ENCODE measurements at places on chromosomes 7 and 10.

- DNase-seq: no peak
Observed at GRCh38 chr7:140607441-140607989, 33.1 kb downstream of the DENND2A start.

DNA sequence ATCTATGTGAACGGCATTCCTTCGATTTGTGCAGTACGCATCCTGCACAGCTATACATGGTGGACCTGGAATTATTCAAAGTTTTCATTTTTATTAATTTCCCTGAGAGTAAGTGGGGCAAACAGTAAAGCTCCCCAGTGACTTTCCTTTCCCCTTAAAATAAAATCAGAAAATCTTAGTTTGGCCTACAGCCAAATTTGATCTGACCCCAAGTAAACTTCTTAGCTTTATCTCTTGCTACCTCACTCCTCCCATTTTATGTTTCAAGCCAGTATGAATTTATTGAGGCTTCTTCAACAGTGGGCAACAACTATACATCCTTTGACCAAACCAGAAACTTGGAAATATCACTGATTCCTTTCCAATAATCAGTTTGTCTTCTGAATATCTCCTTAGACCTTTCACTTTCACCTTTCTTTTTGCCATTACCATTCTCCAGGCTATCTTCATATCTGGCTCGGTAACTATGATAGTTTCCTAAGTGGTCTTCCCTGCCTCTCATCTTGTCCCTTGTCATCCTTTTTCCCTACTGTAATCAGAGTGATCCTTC lies 11.1 kb downstream of the SPAG6 start:
- DNase-seq: no peak

DNA sequence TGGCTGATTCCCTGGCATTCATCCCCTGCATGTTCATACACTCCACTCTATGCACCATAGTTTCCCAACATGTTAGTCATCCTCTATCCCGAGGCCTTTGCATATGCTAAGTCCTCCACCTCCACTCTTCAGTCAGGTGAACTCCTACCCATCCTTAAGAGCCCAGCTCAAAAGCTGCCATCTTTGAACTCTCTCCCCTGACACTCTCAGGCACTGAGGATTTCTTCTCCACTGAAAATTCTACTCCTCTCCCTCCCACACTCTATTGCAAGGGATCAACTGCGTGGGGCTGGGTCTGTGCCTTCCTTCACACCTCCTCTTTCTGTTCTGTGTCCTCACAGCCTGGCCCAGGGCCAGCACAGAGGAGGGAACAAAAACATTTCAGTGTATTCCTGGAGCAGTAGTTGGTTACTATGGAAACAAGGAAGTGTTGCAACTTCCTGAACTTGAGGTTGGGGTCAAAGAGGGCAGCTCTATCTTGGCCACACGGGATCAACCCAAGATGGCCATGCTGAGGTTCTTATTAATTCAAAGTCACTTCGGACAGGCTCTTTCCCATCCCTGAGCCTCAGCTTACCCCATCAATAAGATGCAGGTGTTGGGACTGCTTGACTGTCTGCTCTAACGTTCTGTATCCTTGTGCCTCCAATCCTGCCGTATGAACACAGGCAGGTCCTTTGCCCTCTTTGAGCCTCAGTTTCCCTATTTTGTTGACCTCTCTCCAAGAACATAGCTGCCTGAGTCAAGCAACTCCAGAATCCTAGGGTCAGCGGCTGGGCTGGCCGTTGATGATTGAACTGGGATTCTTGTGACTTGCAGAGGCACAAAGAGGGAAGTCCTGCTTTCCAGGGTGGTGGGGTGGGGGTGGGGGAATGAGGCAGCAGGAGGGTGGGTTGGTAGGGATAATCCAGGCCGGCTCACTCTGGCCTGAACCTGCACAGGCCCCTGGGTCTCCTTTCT lies 15.5 kb downstream of the ZMIZ1 start:
- DNase-seq: peak; percentile 20

GRCh38 chr7:71539615-71540014 lies 407.7 kb downstream of the GALNT17 start:
- DNase-seq: no peak

GRCh38 chr7:151687523-151688235 lies 168.0 kb upstream of the RHEB start:
- DNase-seq: no peak

DNA sequence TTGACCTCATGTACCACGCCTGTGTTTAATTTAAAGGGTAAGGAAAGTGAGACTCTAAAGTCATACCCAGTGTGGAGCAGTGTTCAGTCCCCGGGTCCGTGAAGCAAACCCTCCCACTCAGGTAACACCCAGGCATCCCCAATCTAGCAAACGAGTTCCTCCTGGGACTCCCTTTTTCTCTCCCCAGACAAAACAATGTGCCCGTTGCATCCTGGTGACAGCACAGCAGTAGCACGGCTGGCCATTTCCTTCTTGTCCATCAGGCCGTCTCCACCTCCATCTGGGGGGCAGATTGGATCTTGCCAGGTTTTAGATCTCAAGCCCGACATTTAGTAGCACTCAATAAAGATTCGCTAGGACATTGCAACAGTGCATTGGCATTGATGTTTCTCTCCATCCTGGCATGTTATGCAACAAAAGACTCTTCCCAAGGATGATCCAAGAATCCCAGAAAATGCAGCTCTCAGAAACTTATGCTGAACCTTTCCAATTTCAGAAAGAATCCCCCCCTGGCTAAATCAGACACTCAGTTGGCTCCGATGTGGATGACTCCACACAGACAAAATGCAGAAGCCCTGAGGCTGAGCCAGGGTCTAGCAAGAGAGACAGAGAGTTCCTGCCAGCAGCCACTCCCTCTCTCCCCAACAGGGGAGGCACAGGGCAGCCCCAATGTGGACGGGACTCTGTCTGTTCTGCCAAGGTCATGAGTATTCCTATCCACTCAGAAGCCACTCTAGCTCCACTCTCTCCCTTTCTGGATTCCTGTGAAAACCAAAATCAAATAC lies 274.5 kb upstream of the MGMT start:
- DNase-seq: no peak

DNA sequence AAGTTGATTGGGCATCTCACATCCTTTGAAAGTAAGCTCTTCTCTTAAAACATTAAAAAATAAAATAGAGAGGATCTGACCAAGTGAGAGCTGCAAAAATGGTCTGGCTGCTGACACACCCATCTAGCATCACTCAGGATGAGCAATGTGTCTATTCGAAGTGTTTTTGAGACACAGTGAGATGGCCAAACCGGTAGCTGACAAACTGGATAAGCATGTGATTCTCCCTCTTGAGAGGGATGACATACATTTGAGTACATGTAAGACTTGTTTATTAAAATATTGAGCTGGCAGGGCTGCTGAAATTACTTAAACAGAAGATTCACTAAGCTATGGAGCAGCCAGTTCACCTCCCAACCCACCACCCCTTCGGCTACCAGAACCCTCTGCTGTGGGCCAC lies 333.9 kb downstream of the ADRA2A start:
- no peak for DNase-seq

DNA sequence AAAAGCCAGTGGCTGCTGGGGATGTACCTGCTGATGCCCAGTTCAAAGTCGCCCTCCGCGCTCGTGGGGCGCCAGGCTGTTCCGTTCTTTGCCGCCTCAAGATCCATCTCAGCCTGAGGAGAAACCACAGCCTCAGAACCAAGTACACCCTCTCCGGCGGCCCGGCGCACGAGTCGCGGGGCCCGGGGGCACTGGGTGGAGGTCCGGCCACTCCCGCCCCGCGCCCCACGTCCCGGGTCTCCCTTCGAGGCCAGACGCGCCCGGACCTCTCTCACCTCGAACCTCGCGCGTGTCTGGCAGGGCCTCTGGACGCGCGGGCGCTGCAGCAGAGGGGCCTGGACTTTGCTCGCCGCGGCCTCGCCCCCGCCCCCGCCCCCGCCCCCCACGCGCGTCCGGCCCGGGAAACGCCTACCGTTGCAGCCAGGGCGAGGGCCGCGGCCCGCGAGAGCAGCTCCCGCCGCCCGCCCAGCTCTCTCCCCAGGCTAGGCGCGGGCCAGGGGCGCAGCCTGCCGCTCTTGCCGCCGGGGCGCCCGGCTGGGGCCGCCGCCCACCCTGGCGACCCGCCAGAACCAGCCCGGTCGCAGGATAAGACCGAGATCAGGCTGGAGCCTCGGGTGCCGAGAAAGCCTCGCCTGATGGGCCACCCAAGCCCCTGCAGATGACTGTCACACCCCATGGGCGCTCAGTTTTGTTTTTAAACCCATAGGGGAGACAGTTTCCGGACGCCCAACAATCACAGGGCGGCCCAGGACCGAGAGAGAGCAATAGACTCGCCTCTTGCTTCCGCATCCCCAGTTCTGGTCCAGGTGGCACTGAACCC lies at the start of gene ABCB4:
TSS of gene ABCB4 (minus strand) at position 322 of the 820 bp plus-strand sequence. CDS start at position 107, 215 bp downstream.
- DNase-seq: no peak

GRCh38 chr10:104331208-104331838 lies 6.9 kb downstream of the ITPRIP start:
- DNase-seq: no peak

DNA sequence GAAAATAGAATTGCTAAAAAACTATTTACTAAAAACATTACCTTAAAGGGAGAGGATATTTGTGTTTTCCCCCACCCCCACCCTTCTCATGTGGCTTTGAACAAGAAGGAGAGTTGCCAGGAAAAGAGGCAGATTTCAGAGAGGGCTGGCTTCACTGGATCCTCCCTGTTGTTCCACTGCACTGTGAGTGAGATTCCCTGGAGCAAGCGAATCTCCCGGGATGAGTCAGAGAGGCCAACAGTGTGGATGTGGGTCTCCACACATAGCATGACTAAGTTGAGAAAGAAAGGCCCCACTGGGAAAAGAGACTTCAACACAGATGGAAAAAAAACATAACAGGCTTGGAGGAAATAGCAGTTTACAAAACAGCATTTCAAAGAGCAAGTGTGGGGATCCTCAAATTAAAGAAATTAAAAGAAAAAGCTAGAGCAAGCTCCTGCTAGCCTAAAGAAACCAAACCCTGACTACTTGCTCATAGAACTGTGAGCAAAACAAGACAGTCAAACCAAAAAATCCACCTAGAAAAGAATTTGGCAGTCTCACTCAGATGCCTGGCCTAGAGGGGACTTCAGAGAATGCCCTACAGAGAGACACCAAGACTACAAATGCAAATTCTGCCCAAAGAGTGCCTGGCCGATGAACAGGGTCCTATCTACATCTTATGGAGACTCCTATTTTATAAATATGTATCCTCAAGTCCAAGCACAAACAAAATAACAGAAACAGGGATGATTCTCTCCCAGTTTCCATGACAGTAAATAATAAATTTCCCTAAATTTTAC lies 3.4 kb downstream of the CAV1 start:
- DNase-seq: no peak

DNA sequence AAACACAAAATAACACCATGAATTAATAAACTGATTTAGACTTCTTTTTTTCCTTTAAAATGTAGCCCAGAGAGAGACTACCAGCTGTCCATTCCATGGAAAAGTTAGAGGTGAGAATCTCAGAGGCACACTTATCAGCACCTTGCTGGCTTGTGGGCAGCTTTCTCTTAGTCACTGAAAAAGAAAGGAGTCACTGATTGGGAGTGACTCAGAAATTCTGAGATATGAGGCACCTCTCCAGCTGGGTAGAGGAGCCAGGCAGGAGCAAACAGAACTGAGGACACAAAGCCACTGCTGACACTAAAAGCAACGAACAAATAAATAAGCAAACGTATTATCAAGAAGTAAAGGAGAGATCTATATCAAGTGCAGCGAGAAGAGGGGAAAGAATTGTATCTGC lies 310.6 kb downstream of the PARD3 start:
- no peak for DNase-seq

DNA sequence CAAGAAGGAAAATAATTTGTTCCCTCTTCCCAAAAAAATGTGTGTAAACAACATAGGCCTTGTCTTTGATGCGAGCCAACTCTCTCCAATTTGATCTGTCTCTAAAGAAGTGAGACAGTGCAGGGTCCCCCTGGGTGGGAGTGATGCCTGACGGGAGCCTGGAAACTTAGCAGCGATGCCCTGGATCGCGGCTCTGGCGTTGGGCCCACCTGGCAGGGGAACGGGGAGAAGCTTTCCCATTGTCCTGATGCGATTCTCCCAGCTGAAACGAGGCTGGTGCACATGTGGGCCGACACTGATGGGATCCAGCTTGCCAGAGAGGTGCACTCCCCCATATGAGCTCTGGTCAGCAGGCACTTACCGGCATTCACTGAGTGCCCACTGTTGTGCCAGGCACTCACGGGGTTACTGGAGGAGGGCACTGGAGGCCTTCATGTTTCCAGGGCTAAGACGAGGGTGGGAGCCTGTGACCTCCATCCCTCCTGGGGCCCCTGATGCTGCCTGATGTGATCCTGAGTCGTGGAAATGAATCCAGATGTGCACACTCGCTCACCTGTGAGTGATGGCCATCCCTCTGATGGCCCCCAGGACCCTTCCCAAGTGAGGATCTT lies 132.8 kb downstream of the PTPN20 start:
- DNase-seq: no peak

- no peak for DNase-seq
Observed at GRCh38 chr10:102767428-102768160, 23.8 kb downstream of the WBP1L start.

DNA sequence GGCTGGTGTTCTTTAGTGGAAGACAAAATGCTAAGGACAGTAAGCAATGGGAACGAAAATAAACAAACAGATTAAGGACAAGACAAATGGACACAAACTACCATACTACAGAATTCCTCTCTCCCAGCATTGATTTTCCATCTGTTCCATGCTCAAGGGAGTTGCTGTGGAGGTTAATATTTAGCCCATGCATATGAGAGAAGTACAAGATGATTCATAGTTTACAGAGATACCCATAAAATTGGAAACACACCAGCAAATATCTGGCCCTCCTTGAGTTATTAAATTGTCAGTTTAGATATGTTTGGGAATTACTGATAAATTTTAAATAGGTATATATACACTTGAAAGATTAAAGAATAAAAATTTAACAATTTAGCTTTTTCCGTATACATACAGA lies 69.8 kb downstream of the GLI3 start:
- no peak for DNase-seq

DNA sequence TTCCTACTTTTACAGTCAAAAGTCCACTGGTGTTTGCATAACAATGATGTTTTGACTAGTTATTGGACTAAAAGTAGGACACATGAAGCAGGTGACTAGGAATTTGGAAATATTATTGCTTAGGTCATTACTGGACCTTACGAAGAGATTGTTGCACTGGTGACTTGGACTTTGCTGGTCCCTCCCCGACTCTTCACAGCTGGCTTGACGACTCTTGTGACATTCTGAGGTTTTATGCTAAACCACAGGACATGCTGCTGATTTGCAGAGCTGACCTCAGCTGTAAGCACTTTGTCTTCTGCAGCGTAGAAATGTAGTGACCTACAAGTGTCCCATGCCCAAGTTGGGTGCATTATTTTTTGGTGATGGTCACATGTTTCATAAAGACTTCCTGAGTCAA lies 21.9 kb downstream of the PCBD1 start:
- DNase-seq: no peak

- no peak for DNase-seq
Observed at GRCh38 chr7:117169907-117170306, 153.0 kb downstream of the WNT2 start.

- no peak for DNase-seq
Observed at GRCh38 chr7:12741951-12742575, 54.6 kb downstream of the ARL4A start.

Measured in CD4-positive, alpha-beta T cell treated with Interleukin-2 at 100 ng/mL for 4 hours (primary cell).